ENCODE measurements at places on chromosomes 4 and X.
A peak's percentile ranks its signal among the peaks of the same experiment; 100 is the strongest.

DNA sequence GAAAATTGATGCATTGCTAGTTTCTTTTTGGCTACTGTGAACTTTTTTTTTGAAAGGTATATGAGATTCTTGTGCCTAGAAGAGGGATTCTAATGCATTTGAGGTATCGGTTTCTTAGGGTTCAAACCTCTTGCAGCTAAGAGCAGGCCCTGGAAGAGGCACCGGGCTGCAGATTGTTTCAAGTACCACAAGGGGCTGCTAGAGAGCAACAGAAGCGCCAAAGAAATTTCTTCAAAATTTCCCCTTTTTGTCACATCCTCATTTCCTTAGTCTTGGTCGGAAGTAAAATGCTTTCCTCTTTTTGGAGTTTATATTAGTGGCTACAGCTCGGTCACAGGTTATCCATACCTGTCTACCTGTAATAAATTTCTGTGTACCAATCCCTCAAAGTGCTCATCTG lies 89.8 kb downstream of the PDGFRA start:
- DNase-seq = no peak

DNA sequence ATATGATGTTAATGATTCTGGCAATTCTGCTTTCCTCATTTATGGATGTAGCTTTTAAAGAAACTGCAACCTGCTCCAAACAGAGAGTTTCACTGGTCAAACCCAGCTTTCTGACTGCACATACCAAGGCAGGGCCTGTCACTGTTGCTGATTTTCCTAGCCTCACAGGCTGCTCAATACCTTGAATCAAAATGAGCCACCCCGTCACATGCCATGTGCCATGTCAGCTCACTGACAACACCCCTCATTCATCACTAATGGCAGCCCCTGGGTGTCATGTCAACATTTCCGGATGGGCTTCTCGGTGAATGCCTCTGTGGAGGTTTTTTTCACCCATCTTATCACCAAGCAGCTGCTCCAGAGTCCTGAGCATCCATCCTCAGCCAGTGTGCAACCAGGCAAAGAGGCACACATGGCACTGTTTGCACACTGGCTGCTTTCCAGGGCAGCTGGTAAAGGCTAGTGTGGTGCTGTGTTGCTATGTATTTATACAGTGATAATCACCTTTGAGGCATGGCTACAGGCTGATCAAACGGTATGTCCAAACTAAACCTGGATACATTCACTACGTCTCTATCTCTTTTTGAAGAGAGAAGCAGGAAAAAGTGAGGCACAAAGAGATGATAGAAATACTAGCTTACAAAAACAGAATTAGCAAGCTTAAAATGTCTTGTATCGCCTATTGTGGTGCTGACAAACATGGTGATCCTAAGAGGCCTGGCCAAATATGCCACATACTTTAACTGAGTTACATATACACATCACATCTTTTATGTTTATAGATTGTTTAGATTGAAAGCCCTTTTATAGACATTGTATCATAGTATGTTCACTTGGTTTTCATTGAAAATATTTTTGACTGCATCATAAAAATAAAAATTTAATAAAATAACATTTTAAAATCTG lies 94.6 kb upstream of the INPP4B start:
- DNase-seq = no peak

- no peak for DNase-seq
Observed at GRCh38 chr4:19224820-19225219, 1026.9 kb upstream of the SLIT2 start.

- no peak for DNase-seq
Observed at GRCh38 chrX:119654112-119654531, 38.8 kb downstream of the SEPTIN6 start.

DNA sequence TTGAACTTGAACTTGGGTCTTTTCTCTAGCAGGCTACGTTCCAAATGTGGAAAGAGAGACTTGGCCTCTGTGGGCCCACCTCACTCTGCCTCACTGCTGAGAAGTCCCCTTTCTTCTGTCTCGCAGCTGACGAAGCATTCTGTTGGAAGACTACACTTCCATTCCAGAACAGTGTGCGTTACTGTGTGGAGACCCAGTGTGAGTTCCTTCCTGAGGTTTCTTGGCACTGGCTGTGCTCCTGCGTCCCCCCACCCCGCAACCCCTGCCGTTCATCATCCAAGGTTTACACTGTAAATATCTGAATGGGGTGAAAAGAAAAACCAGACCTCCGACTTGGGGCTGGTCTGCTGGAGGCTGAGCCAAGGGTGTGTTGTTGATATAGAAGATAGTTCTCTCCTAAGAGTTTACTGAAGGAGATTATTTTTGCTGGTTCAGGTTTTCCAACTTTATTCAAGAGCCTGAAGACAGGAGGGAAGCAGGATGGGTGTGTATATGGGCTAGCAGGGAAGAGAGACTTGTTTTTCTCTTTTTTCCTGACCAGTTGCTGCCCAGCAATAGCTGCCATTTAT lies 34.7 kb downstream of the NHSL2 start:
- DNase-seq = no peak

GRCh38 chr4:99625369-99625768 lies 32.3 kb downstream of the C4orf54 start:
- DNase-seq = no peak

DNA sequence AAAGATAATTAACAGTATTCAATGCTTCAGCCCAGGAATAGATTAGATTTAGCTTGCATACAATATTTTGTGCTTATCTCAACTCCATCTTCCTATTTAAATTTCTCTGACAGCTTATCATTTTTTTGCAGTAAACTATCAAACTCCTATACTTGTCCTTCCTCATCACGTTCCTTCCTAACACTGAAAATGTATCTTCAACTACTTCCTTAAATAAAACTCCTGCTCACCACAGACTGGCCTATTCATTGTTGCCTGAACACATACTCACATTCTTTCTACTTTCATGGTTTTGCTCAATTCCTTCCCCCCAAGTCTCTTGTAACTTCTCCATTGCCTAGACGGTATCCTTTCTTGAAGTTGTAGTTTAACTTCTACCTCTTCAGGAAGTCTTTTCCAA lies 28.5 kb upstream of the PTPN13 start:
- no peak for DNase-seq

GRCh38 chrX:54281676-54282075 lies 76.2 kb downstream of the WNK3 start:
- no peak for DNase-seq

- no peak for DNase-seq
Observed at GRCh38 chr4:17066236-17066635, 167.8 kb upstream of the LDB2 start.

DNA sequence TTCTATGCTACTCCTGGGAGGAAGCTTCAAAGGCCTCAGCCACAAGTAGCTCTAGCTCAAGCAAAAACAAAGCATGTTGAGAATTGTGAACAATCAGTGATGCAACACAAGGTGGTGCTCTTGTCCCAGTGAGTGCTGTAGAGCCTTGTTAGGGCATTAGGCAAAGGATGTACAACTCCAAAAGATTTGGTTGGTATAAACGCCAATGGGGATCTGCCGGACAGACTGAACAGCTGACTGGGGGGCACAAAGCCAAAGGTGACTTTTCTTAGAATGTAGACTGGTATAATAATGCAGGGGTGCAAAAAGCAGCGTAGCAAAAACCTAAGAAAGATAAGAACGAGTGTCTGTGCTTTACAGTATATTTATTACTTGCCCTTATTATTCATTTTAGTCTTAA lies 62.6 kb upstream of the ALB start:
- DNase-seq = peak; percentile 14

GRCh38 chrX:153971124-153971449 lies 531 bp downstream of the HCFC1 start:
- no peak for DNase-seq

DNA sequence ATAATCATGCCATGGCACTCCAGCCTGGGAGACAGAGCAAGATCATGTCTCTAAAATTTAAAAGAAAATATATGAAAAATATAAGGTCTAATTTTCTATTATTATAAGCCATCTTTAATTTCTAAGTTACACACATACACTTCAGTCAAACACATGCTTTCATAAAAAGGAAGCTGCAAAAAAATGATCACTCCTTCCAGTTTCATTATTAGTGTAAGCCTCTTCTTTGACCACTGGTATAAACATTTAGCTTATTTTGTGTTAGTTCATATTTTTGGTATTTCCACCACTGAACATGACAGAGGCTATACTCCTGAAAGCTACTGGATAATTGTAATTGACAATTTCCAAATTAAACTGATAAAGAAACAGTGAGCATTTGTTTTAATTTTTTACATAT lies 163.3 kb upstream of the USP38 start:
- no peak for DNase-seq

DNA sequence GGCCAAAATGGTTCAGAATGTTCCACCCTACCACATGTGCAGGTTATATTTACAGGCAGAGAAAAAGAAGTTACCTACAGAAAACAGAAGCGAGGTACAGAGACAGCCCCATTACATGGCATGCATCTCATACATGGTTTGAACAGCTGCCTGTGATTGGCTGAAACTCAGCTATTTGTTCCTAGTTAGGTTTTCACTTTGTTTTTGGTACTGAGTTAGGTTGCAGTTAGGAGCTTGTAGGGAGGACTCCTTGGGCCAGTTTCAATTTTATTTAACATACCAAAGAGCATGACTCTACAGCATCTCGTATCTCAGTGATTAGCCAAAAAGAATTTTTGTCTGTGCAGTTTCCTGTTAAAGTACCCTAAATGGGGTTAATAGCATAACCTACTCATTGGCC lies 392.0 kb downstream of the MAPK10 start:
- DNase-seq = no peak

DNA sequence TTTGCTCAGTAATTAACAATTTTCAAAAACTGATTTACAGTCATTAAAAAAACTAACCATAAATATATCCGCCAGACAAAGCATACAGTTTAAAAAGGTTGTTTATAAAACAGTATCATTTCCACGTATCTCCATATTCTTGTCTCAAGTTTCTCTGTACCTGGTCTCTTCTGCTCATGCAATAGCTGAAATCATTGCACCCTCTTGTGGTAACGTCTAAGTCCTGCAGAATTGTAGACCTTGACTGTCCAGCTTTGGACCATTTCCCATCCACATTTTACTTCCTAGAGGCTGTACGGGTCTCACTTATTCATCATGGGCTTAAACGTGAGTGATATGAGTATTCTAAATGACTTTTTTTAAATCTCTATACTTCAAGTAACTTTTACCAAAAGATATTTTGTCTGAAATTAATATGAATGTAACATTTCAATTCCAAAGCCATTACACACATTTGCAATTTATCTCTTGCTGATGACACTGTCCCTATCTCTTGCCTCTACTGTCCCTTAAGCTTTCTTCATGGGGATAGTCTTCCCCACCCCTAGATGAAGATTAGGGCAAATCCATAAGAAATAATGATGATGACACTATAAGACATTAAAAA lies 118.5 kb downstream of the BTC start:
- DNase-seq = peak; percentile 24

DNA sequence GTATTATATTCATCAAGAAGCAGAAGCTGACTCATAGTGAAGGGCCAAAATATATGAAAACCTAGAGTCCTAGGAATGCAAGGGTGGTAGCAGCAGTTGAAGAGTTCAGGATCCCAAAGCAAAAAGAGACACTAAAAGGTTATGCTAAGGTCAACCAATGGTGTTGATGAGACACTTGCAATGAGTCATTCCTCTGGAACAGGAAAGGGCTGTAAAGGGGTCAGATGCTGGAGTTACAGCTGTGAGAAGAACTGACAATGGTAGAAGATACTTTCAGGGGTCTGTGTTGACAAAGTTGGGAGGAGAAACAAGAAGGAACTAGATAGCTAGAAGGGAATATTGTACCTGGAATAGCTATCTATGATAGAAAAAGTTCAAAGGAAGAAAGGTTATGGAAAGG lies 47.5 kb downstream of the ZGRF1 start:
- DNase-seq = no peak

GRCh38 chr4:38703635-38704034 lies 39.6 kb downstream of the KLF3 start:
- no peak for DNase-seq

GRCh38 chr4:113355550-113356371 lies 306.3 kb downstream of the ANK2 start:
- peak; percentile 66 for DNase-seq

DNA sequence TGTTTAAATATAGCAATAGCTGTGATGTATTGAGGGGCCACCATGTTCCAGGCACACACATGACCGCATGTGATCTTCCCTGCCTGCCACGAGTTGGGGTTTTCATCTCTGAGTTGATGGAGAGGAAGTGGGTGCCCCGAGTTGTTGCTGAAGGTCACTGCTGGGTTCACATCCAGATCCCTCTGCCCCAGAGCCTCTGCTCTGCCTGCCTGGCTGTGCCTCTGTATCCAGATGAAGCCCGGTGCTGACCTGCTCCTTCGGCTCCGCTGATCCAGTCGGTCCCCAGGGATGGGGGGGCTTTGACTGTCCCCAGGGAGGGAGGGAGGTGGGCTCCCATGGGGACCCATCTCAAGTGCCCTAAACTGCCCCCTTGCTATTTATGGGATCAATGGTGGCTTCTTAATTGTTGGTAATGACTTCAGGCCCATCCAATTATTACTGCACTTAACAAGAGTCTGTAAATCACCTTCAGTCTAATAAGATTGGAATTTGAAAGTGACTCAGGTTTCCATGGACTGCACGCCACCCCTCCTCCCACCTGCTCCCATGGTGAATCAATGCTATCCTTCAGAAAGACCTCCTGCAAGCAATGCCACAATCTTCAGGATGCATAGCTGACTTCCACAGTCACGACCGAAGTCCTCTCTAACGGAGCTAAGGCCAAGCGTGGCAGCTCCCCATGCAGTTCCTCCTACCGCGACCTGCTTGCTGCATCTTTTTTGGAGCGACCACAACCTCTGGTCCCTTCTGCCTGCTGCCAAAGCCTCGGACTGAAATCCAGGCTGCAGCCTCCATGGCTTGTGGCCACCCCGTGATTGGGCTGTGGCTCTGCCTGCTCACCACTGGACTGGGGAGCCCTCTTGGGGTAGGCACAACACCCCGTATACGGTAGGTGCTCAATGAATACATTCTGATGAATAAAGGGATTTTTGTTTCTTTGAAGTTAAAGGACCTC lies 73.1 kb downstream of the CPZ start:
- no peak for DNase-seq

DNA sequence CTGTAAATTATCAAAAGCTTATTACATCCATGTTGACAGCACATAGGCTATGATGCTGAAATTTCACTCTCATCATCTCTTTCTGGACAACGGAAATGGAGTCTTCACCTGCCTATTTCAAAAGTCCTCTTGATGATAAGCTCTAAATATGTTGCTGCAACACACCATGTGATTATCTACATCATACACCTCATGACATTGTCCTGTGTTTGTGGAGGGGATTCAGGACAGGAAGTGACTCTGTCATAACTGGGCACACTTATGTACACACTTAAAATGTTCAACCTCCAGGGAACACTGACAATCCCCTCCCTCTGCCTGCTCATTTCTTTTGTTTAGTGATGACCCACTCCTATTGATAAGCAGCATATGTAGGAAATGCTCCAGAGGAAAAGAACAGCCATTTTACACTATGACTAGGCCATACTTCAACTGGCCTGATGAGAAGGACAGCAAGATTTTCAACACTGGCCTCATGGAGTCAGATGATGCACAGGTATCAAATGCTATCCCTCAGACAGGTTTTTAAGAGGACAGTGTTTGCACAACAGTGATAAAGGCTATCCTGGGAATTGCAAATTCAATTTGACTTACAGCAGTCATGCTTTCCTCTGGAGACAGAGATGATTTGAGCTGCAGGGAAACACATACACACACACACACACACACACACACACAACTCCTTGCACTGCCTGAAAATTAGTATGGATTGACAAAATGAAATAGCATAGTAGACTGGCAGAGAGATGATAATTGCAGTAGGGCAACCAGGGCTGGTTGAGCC lies 163.3 kb upstream of the RASGEF1B start:
- no peak for DNase-seq
